ENCODE measurements at places on chromosomes 5 and 9. TPM values are rescaled to one million over a fixed set of nuclear protein-coding genes. Genes with fewer than 3 reads are reported as not detected.

Gene ZFP2
- polyA plus RNA-seq: 2.4 TPM

DNA sequence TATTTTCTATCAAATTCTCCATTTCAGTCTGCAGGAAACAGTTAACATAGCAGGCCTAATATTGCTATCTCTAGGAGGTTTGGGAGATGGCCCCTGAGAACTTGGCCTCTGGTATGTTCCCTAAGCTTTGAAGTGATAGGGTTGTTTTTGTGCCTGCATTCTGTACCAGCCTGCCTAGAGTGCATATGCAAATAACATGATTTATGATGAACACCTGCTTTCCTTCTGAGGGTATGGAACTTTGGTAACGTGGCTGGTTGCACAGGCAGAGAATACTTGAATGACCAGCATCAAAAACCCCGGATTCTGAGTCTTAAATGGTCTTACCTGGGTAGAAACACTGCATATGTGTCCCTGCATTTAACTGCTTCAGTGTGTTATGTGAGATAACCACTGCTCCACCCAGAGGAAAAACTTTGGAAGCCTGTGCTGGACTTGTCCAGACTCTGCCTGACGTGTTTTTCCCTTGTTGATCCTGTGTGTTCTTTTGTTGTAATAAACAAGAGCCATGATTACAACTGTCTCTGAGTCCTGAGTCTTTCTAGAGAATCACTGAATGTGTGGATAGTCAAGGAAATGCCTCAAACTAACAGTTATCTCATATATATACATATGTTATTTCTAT, 111.3 kb upstream of the ABCA1 start:
- DNase-seq: no peak

Gene PCDHB13
- polyA plus RNA-seq: 2.8 TPM

DNA sequence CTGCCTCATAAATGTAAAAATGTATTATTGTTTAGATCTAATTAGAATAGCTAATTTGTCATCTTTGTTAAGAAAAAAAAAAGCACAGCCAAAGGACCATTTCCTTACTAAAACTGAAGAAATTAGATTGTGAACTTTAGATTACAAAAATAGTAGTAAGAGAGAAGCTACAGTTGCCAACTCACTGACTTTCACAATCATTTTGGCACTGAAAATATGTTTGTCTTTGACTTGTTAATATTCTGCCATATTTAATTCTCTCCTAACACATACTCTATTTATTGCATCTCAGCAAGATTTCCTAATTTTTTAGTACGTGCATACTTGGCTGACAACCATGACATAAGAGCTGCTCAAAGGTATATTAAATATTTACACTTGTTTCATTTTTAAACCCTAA, 297.1 kb downstream of the TUSC1 start:
- DNase-seq: no peak

Gene RMND5B
- polyA plus RNA-seq: 38.8 TPM

Gene PRLR
- 0.15 TPM for polyA plus RNA-seq

DNA sequence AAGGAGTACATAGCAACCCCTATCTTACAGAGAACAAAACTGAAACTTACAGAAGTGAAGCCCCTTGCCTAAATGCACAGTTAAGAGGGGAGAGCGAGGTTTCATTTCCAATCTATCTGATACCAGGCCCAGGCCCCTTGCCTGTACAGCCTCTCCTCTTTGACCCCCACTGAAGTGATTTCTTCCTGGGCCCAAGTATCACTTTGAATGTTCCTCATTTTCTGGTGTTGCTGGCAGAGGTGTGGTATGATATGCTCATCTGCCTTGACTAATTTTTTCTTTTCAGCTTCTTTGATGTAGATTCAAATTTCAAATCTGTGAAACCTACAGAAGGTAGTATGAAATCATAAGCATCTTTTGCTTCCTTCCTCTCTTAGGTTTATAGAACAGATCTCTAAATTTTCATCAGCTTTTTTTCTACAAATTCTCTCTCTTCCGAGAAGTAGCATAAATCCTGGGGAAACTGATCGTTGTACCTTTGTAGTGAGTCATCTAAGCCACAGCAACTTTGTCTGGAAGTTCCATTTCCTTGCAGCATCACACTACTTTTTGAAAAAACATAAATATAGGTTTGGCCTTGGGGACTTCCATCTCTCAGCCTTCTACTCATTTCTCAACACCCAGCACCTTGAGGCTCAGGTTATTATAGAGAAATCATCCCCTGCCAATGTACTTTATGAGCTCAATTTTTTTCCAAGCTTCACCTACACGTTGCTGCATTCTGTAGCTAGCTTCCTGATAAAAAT, 402.4 kb upstream of the PTGER4 start:
- no peak for DNase-seq

Gene LRRC70
- 3.1 TPM for polyA plus RNA-seq

DNA sequence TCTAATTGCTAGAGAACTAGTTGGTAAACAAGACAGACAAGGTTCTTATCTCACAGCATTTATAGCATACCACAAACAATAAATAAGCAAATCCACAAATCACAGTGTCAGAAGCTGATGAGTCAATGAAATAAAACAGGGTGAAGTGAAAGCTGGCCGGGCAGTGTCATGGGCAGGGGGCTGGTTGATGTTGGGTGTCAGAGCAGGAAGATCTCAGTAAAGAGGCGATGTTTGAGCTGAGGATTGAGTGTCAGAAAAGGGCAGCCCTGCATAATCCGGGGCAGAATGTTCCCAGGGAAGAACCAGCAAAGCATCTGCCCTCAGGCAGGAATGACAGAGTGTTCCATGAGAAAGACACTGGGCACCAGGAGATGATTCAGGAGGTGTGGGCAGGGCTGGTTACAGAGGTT, 183.4 kb downstream of the GOLPH3 start:
- no peak for DNase-seq

Measured in hindlimb muscle (tissue), 1 donor.